Temporal lobe (tissue), 4 donors: ENCODE measurements at places on chromosomes 6 and 20. TPM values are rescaled to one million over a fixed set of nuclear protein-coding genes. Genes with fewer than 3 reads are reported as not detected.

Gene VWA7
- total RNA-seq, result 0.98 TPM

Gene TBX18
- total RNA-seq, result 5.4 TPM

Gene GINS1
- total RNA-seq, result 6.4 TPM

Gene LY6G6D
- total RNA-seq, result 0.74 TPM

Gene DAAM2
- total RNA-seq, result 10.1 TPM

Gene TINAG
- total RNA-seq, result 0.25 TPM

Gene SRMS
- total RNA-seq, result not detected

Gene ADAM33
- total RNA-seq, result 2.0 TPM

Gene SLC17A4
- under 0.01 TPM for total RNA-seq

Gene PTCRA
- total RNA-seq, result not detected

Gene LGSN
- total RNA-seq, result 0.25 TPM

Gene ALDH5A1
- total RNA-seq, result 17.2 TPM

Gene WFDC6
- total RNA-seq, result not detected

Gene OR12D3
- total RNA-seq, result not detected

Gene GPX5
- not detected for total RNA-seq

Gene MDFI
- 8.4 TPM for total RNA-seq

Gene TSHZ2
- 2.0 TPM for total RNA-seq

Gene TAAR1
- total RNA-seq, result not detected
